Stimulated activated CD4-positive, alpha-beta T cell treated with anti-CD3 and anti-CD28 coated beads, Interleukin-4, amount 100 ng/mL, for 4 hours (primary cell): ENCODE measurements at places on chromosomes 11 and 22.

- DNase-seq, result no peak
These were observed 8.8 kb upstream of the OR2AT4 start for GRCh38 chr11:75105462-75105925.

- DNase-seq, result no peak
These were observed 321.7 kb downstream of the TMEM135 start for GRCh38 chr11:87359401-87359800.

- DNase-seq, result no peak
These were observed 32.4 kb upstream of the CD44 start for GRCh38 chr11:35106595-35106994.

GRCh38 chr11:79427611-79428327 is 13.1 kb downstream of the TENM4 start:
- no peak for DNase-seq

- no peak for DNase-seq
These were observed 59.4 kb upstream of the NNMT start for GRCh38 chr11:114236829-114237228.

- DNase-seq, result no peak
These were observed 406.7 kb downstream of the MN1 start for GRCh38 chr22:27394806-27395404.

DNA sequence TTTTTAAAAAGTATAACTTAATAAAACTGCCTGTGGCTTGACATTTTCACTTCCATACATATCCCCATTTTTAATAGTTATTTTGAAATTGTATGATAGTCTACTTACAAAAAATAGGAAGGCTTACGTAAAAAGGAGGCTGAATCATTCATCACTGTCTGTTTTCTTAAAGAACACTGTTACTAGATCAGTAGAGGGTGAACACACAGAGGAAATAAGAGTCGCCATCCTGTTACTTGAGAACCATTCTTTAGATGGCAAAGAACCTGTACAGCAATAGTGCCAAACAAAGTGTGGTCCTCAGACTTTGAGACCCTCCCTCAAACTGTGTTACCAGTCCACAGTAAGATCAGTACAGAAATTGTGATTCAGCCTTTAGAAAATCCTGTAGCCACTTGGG is 180.7 kb downstream of the PGR start:
- no peak for DNase-seq

- DNase-seq, result no peak
These were observed 8.6 kb upstream of the OR56B1 start for GRCh38 chr11:5727691-5728090.

DNA sequence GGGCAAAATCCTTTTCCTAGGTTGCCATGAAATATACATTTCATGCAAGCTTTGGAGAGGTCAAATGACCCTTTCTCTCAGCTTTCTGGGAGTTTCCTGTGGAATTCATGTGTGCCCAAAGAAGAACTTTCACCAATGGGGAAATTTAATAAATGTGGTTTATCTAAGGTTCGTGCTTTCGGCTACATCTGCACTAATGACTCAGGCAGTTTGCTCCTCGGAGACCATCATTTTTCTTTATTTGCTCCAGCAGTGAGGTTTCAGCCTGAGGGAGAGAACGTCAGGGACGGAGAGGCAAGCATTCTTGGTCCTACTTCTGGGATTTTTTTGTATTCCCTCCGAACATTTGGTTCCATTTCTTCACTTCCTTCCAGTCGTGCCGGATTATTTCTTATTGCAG is 85.2 kb downstream of the FLI1 start:
- no peak for DNase-seq

DNA sequence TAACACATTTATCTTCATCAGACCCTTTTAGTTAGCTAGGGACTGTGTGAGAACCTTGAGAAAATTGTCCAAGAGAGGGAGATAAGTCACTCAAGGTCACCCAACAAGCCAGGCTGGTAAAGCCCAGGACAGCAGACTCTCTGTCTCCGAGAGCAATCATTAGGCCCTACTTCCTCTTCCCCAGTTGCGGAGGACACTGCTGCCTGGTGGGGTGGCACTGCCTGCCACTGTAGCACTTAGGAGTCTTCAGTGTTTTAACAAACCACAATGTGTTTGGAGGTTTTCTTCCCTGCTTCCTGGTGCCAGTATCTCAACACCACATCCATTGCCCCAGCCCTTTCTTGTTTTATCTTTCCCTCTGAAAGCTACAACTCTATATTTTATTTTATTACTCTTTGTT is 132.1 kb upstream of the LDLRAD3 start:
- DNase-seq, result no peak

GRCh38 chr22:36921309-36922104 is 8.1 kb downstream of the CSF2RB start:
- no peak for DNase-seq

DNA sequence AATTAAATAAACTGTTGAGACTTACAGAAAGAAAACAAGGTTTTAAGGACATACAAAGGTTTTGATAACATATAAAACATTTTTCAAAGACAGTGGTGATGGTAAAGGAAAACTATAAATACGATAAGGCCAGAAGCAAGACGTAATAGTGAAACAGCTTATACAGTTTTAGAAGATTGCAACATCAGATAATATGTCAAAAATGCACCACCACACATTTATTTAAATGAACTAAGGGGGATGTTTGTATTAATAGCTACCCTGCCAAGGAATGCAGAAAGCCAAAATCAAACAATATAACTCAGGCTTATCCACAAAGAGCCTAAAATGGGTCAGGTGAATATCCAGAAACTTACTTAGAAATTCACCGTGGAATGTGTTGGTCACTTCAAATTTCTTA is 981.6 kb upstream of the FAT3 start:
- DNase-seq, result no peak

- no peak for DNase-seq
These were observed 29.0 kb upstream of the NELL1 start for GRCh38 chr11:20640401-20640800.

- no peak for DNase-seq
These were observed 35.8 kb downstream of the GRIK4 start for GRCh38 chr11:120547316-120547715.
